Stimulated activated CD4-positive, alpha-beta T cell treated with anti-CD3 and anti-CD28 coated beads, Interleukin-4, amount 100 ng/mL, for 24 hours (primary cell): ENCODE measurements at places on chromosomes 13 and 19.

GRCh38 chr19:13604902-13605586 is 98.8 kb upstream of the CACNA1A start:
- no peak for DNase-seq

- DNase-seq = no peak
Observed at GRCh38 chr13:51820016-51820597, 16.1 kb upstream of the DHRS12 start.

GRCh38 chr19:53594811-53595509 is 36.8 kb upstream of the DPRX start:
- DNase-seq = no peak

GRCh38 chr13:21150013-21150412 is 26.3 kb downstream of the SKA3 start:
- no peak for DNase-seq

GRCh38 chr19:29365836-29366417 is 153.0 kb upstream of the UQCRFS1 start:
- no peak for DNase-seq

DNA sequence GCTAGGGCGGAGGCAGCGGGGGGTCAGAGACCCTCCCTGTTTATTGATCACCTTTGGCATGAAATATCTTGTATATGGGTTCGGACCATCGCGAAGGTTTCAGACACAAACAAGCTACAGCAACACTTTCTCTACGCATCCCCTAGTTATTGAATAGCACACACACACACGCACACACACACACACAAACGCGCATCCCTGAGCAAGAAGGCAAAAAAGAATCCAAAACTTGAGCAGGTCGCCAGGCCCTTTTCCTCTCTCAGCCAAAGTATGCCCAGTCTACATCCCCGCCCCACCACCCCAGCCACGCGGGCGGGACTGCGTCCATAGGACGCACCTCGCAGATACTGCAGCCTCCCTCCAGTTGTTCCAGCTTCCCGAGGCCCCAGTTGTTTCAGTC is 16.0 kb downstream of the POU4F1 start:
- no peak for DNase-seq

- peak; percentile 28 for DNase-seq
Observed at GRCh38 chr19:3982701-3983541, 2.3 kb downstream of the EEF2 start.

GRCh38 chr13:29619995-29620394 is 24.5 kb upstream of the SLC7A1 start:
- no peak for DNase-seq

DNA sequence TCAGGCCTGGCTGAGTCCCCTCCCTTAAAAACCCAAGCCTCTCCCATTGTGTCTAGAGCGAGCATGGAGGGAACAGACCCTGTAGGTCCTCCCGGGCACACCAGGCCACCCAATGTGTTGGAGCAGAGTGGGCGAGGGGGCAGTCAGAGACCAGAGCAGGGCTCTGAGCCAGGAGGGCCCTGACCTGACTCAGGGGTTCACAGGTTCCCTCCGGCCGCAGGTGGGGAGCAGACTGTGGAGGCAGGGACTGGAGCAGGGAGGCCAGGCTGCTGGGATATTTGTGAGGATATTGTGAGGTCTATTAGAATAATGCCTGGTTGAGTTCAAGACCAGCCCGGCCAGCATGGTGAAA is 1.6 kb upstream of the TYROBP start:
- DNase-seq = no peak
